ENCODE measurements at places on chromosomes 1 and 21.

- DNase-seq = no peak
Observed at GRCh38 chr1:23817633-23818032, 7.6 kb downstream of the HMGCL start.

DNA sequence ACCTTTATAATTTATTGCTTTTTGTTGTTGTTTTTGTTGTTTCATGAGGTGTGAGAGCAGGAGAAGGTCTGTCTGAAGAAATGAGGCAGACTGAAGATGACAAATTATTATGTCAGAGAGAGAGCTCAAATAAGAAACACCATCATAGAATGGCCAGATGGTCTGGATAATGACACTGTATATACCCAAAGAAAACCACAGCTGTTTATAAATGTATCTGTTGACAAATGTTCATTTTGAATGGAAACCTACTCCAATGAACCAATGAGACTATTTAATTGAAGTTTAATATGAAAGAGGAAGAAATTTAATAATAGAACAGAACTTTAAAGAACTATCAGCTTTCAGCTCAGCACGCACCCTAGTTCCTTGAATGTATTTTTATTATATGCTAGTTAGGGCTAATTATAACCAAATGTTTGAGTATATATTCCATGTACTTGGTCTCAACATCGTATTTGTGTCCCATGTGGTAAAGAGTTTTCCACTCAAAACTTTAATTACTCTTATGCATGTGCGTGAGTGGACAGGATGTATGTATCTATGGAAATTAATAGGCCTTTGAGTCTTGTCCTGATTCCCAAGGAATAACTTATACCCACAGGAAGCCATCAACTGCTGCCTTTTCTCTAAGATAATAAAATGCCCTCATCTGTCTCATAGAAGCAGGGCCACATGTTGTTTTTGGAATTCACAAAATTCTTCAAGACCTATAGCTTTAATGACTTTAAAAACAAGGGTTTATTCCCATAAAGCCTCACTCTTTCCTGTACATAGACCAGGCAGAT lies 202.7 kb downstream of the KCNK2 start:
- no peak for DNase-seq

DNA sequence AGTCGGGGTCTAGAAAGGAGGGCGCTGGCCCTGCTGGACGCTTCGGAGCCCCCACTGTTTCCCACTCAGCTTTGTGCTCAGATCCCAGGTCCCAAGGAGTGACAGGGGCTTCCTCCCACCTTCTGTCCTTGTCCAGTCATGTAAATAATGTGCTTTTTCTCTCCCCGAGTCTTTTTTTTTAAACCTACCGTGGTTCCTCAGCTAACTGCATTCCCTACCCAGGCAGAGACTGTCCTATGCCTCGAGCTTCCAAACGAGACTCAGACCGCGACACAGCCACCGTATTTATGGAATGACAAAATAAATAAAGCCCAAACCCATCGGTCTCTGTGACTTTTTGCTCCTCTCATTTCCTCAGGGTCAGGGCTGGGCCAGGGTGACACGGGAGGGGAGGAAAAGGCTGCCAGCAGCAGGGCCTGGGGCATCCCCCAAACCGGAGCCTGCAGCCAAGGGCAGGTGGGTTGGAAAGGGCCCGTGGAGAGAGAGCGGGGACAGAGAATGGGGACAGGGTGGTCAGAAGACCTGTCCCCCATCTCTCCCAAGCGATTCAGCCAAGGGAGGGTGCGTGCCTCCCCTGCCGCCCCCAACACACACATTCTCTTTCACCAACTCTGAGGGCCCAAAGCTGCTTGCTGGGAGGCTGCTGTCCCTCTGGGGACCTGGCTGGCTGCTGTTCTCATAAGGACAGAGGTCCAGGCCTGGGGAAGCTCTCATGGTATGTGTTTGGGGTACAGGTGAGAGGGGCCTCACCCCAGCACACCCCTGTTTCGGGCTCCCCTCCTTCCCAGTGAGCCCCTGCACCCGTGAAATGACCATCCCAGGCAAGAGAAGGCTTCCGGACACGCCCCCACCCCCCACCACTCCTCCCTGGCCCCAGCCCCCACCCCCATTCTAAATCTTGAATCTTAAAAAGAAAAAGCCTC lies 55.4 kb downstream of the KCNAB2 start:
- peak; percentile 53 for DNase-seq

DNA sequence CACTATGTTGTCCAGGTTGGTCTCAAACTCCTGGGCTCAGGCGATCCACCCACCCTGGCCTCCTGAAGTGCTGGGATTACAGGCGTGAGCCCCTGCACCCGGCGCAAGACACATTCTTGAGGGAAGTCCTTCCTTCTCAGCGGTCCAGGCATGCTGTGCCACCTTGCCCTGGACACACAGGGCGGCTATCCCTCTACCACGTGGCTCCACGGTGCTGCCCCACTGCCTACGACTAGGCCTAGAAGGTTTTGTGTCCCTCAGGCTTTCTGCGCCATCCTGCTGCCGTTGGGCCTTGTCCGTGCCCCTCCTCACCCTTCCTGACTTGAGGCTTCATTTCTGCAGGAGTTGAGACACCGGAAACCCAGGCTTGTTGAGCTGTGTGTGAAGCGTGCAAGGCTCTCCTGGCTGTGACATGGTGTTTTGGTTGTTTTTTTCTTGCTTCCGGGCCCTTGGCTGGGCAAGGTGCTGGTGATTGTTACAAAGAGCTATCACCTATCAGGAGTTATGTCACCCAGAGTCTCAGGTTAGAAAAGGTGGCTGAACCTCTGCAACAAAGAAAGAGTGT lies 13.9 kb downstream of the C1orf174 start:
- no peak for DNase-seq

DNA sequence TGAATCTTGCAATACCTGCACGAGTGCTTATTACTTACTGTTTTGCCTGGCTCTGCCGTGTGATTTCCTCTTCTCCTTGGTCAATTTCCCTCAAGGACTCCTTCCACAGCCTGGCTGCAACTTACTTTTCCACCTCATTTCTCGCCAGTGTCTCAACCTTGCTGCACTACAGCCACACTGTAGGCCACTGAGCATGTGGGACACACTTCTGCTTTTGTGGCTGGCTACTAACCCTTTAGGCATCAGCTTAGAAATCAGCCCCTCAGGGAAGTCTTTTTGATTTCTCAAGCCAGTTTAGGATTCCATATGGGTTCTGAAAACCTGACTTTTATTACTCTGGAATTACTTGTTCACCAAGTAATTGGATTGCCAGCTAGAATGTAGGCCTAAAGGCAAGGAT lies 5.2 kb upstream of the DMRTB1 start:
- DNase-seq = peak; percentile 37

- peak; percentile 91 for DNase-seq
Observed at GRCh38 chr1:157595356-157595755, 2.5 kb downstream of the FCRL4 start.

- no peak for DNase-seq
Observed at GRCh38 chr1:234606784-234607108, 3.2 kb downstream of the IRF2BP2 start.

- DNase-seq = peak; percentile 45
Observed at GRCh38 chr1:159911326-159912070, 11.5 kb upstream of the CFAP45 start.
